Hindlimb muscle (tissue), 1 donor: ENCODE measurements at places on chromosomes 2 and 18.
A peak's percentile ranks its signal among the peaks of the same experiment; 100 is the strongest.

DNA sequence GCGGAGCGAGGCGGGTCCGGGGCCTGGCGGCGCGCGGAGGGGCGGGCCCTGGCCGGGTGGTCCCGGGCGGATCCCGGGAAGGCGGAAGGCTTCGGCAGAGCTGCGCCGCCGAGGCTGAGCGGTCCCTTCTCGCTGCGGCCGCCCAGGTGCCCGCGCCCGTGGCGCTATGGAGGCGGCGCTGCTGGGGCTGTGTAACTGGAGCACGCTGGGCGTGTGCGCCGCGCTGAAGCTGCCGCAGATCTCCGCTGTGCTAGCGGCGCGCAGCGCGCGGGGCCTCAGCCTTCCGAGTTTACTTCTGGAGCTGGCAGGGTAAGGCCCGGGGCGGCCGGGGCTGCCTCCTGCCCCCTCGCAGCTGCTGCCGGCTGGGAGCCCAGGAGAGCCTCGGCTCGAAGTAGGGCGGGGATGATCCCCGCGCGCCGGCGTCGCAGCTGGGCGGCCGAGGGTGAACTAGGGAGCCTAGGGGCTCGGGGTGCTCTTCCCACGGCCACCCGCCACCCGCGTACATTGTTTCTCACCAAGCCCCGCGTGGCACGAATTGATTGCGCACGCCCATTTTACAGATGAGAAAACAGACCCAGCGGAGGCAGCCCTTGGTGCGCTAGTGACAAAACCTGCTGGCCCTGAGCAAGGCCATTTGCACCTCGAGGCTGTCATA is at the start of gene SLC66A3:
TSS of gene SLC66A3 (plus strand) at position 87 of the 655 bp plus-strand sequence. CDS start at position 167, 80 bp downstream.
- peak; percentile 90 for DNase-seq

DNA sequence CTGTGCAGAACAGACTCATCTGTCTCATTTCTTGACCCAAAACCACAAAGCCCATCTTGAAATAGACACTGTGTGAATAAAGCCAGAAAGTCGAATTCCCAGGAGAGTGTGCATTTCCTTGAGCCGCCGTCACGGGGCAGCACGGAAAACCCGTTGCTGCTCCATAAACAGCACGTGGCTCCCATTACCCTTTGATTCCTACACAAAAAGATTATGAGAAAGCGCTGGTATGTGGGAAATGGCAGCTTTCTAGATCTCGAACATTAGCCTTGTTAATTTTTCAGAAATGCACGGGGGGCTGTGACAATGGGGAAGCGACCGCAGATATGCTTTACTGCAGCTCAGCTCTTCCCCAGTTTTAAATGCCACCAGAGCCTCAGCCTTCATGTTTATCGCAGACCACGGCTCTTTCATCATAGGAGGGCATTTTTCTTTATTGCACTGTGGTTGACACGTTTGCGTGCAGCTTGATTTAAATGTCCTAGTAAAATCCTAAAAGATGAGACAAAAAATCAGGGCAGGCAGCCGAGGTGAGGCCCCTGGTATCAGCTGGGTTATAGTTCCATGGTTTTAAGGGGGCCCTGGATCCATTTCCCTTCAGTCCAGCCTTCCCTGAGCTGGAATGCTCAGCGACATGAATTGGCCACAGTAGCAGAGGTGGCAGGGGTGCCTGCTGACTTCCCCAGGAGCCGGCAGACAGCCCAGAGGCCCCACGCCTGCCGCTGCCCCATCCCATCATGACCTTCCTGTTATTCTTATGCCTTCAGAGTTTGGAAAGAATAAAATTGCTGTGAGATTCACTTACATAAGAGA is 249.3 kb downstream of the NDUFA10 start:
- no peak for DNase-seq

DNA sequence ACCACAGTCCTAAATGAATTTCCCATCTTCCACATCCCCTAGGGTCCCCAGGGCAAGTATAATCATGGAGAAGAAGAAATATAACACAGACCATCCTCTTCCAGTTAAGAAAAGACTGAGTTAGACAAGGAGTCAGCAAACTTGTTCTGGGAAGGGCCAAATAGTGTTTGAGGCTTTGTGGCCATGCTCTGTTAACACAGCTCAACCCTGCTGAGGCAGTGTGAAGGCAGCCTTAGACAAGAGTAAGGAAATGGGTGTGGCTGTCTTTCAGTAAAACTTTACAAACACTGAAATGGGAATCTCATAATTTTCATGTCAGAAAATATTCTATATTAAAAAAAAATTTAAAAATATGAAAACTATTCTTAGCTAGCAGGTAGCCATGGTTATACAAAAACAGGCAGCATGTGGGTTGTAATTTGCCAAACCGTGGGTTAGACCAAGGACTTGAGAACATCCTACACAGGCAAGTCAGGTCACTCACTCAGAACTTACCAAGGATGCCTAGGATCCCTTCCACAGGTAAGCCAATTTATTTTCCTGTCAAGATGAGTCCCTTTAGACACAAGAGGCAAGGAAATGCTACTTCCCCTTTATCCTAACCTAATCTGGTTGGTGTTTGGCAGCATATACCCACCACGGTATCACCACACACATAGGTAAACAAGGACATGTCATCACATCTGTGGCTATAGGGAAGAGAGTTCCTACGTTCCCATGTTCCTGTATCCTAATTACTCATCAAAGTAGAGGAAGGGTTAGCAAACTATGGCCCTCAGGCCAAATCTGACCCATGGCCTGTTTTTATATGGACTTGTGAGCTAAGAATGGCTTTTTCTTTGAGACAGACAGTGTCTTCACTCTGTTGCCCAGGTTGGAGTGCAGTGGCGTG is 31.9 kb downstream of the C2orf74 start:
- DNase-seq: no peak

DNA sequence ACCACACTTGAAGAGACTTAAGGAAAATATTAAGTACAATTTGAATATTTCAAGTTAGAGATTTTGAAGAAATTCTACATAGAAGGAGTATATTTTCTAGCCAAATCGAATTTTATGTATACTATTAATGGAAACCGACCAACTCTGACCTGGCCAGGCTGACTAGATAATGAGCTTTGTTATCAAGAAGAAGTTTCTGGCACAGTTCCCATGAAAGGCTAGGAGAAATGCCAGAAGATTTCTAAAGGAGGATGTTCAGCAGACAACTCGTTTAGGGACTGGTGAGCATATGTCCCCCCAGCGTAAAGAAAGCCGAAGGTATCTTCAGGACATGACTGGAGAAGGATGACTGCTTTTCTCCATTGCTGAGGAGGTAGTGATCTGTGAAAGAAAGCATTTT is 127.3 kb downstream of the DIS3L2 start:
- no peak for DNase-seq

GRCh38 chr2:134306521-134306920 is 52.6 kb downstream of the MGAT5 start:
- DNase-seq: no peak

DNA sequence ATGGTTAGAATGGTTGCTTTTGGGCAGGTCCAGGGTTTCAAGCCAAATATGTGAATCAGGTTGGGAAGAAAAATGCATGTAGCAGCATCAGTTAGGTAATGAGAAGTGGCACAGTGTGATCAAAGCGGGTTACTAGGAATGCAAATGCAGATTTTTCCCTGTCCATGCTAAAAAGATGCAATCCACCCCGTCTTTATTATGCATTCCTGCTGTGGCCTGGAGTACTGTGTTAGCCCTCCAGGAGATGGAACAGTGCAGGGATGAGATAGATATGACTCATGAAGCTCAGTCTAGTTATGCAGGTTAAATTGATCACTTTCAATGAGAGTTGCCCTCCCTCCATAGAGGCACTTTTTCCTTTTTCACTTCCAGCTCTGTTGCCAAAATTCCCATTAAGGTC is 283.8 kb downstream of the CTNNA2 start:
- DNase-seq: no peak

GRCh38 chr18:28411806-28412205 is 234.9 kb upstream of the CDH2 start:
- DNase-seq: no peak

DNA sequence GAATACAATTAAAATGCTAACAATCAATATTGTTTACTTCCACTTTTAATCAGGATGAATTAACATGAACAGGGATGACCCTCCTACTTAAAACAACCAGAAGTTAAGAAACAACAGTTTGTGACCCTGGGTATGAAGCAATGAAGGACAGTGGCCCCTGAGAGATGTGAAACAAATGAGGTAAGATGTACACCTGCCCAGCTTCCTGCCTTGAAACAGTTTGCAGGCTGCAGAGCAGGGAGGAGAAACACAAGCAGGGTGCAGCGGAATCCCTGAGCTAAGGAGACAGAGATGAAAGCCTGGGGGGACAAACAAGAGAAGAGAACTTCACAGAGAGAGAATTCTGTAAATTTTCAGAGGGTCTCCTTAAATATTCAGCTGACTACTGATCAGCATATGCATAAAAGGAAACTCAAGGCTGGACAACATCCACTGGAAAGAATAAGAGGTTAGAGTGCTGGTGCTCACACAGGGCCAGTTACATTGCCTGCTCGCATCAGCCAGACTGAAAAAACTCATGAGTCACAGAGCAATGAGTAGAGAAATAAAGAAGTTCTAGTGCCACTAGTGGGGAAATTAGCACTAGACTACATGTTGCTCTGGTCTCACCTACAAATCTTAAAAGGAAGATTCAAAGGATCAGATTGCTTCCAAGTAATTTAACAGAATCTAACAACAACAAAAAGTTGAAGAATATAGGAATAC is 106.4 kb downstream of the PID1 start:
- no peak for DNase-seq

DNA sequence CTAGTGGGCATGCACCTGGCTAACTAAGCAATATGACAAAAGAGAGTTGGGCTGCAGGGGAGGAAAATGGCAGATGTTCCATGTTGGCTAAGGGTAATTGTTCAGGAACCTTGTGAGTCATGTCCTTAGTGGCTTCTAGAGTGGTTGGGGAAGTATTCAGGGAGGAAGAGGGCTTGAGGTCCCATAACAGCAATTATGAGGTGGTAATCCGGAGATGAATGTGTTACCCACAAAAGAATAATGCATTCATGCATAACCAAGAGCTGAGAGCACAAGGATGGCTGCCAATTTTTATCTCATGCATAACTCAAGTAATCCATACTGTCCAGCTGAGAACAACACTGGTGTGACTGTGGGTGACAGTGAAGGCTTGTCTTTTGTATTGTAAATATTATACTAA is 42.9 kb downstream of the TMEFF2 start:
- no peak for DNase-seq

GRCh38 chr18:29449424-29449823 is 1272.5 kb upstream of the CDH2 start:
- DNase-seq: peak; percentile 56

DNA sequence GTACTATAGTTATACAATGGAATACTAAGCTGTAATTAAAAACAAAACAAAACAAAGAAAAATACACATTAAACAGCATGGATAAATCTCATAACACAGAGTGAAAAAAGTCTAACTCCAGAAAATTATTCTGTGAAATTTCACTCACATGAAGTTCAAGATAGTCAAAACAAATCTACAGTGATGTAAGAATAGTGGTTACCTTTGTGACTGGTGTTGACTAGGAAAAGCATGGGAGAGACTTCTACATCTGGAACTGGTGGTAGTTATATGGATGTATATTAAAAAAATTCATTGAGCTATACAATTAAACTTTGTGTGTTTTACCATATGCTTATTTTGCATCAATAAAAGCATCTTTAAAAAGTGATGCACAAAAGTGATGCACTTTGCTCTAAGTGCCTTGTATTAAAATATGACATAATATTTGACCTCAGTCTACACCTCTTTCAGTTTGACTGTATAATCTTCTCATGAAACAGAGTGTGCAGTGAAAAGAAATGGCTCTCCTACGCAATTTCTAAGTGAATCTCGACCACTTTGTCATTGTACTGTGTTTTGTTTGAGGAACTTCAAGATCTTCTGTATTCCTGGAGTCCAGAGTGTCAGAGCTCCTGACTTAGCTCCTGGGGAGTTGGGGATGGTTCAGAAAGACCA is 28.0 kb downstream of the STAT4 start:
- no peak for DNase-seq

GRCh38 chr2:121220995-121221394 is 64.0 kb downstream of the TFCP2L1 start:
- no peak for DNase-seq

- peak; percentile 84 for DNase-seq
These were observed 91.4 kb upstream of the CYRIA start for GRCh38 chr2:16756831-16757644.

- DNase-seq: no peak
These were observed 95.8 kb upstream of the MAP4K3 start for GRCh38 chr2:39532933-39533332.

- no peak for DNase-seq
These were observed 1659.8 kb upstream of the CELF4 start for GRCh38 chr18:39225373-39225772.

- DNase-seq: no peak
These were observed 38.6 kb upstream of the NCOA1 start for GRCh38 chr2:24452502-24452885.

- no peak for DNase-seq
These were observed 72.0 kb downstream of the POLE4 start for GRCh38 chr2:75030218-75031009.

DNA sequence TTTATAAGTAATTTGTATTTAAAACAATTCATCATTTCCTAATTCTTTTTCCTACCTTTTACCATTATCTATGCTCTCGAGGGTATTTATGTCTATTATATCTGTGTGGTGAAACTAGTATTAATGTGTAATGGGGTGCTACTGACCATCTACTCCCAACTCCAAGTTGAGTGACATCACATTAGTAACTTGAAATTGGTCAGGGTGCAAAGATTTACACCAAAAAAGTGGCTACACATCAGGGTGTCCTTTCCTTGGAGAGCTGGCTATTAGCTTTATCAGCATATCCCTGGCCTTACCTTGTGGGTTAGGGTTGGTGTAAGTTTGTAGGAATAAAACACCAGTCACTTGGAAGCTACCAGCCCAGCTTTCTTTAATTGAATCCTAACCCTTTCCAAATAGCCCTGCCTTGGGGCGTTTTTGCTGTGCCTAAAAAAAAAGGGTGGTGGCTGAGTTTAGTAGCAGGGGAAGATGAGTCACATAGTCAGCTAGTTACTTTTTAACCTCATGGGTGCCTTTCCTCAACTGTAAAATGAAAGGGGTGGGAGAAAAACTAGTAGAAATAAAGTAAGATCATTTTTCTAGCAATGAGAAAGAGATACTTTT is 14.0 kb downstream of the ANXA4 start:
- no peak for DNase-seq

GRCh38 chr2:230903231-230904150 is 21.6 kb downstream of the GPR55 start:
- DNase-seq: no peak

GRCh38 chr2:23600346-23600745 is 215.4 kb downstream of the KLHL29 start:
- no peak for DNase-seq

DNA sequence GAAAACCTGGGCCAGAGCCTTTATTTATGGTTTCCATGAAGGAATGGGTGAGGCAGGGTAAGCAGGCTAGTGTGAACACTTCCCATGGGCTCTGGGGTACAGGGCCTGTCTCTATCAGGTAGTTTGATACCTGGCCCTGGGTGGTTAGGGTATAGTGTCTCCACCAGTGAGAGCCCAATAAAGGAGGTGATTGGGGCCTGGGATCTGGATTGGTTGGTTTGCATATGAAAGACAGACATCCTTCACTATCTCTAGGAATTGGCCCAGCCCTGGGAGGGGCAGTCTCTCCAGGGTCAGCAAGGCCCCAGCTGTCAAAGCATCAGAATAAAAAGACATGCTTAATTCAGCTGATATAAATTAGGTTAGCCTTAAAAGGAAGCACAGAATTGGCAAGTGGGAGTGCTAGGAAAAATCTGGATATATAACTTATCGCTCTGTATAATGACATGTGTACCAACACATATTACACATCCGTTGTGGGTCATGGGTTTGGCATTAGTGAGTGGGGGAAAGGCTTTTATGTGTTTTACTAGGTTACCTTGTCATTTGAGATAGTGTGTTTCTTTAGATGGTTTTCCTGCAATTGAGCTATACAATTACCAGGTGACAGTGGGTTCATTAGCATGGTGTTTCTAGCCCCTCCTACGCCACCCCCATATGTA is 18.5 kb upstream of the TMEM178A start:
- DNase-seq: no peak
